ENCODE measurements at places on chromosomes 3 and 15. TPM values are rescaled to one million over a fixed set of nuclear protein-coding genes. Genes with fewer than 3 reads are reported as not detected.

DNA sequence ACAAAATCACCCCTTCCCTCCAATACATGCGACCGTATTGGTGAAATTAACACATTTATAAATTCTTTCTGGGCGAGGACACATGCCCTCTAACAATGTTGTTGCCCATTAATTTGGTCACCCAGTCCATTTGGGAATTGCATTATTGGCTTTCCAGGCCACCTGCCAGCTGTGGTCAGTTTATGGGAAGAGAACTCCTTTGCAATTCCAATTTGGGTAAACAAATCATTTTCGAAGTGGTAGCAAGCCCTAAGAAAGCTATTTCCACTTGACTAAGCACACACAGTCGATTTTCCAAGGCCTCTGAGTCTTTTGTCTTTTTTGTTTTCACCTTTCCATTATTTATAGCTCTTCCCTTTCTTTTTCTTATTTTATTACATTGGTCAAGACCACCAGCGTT is 362.3 kb upstream of the RGMA start:
- no peak for DNase-seq

- DNase-seq, result no peak
These were observed 49.9 kb downstream of the ASTE1 start for GRCh38 chr3:130976706-130977105.

GRCh38 chr15:76979996-76980520 is 14.9 kb upstream of the PSTPIP1 start:
- no peak for DNase-seq

The CYP1A2 gene
- not detected for total RNA-seq

DNA sequence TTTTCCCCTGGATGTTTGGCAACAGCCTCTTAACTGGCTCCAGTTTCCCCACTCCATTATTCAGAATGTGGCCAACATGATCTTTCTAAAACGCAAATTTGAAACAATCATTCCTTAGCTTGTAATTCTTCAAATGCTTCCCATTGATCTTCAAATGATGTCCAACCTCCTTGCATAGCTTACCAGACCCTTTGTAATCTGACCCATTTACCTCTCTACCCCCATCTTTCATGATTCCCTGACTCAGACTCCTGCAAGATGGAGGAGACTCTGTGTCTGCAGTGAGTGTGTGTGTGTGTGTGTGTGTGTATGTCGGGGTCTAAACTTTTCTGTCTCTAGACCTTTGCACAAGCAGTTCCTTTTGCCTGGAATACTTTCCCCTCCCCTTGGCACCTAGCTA is 515.7 kb upstream of the PROK2 start:
- no peak for DNase-seq

- DNase-seq, result no peak
These were observed 167.7 kb downstream of the AGBL1 start for GRCh38 chr15:86247249-86247955.

DNA sequence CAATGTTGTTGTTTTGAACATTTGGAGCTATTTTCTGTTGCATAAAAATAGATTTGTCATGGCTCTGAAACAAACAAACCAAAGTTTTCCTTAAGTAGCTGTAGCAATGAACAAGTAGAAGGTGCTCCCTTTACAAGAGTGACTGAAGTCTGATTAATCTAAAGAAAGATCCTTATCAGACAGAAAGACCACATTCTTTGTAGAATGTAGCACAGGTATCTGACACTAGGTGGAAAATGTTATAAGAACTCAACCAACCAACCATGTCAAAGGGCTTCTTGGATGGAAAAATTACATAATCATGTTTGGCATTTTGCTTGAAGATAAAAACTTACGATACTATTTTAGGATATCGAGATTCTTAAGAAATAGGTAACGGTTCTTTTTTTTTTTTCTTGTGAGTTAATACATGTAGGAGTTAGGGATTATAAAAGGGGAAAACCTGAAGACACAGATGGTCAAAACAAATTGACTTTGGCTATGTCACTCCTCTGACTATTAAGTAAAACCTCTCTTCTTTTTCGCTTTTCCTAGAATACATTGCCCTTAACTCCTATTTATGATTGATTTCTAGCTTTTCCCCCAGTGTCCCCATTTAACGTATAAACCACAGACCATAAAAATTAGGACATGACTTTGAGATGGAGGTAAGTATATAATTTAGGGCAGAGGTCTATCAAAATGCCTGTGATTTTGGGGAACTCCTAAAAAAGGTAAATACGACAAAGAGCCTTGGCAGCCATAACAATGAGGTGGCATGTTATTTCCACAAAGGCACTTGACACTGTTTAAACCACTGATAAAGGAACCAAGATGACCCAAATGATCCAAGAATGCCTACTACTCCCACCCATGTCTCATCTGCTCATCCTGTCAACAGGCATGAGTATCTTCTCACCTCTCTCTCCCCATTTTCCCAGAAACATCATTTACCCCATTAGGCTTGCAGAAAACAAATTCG is 72.0 kb downstream of the CCR4 start:
- no peak for DNase-seq

The DGKG gene
- total RNA-seq, result 5.6 TPM

The MKRN3 gene
- total RNA-seq, result 7.4 TPM

- DNase-seq, result no peak
These were observed 14.0 kb downstream of the PLCL2 start for GRCh38 chr3:16898595-16899395.

GRCh38 chr3:24578324-24578723 is 83.7 kb upstream of the THRB start:
- no peak for DNase-seq

- DNase-seq, result no peak
These were observed 172.7 kb upstream of the ADAMTS9 start for GRCh38 chr3:64860536-64860870.

DNA sequence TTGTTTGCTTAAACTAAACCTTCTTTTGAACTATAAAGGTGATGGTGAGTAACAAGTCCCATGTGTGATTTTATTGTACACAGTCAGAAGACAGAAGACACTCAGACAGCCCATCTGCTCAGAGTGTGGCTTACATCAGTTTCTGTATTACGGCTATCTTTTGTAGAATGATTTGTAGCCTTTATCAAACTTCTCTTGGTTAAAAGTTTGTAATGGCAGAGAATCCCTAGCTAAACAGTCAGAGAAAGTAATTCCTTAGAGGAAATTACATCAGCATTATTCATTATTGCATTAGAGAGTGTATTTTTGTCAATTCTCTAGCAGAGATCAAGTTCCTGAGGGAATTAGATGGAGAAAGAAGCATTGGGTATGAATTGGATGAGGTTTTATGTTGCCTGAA is 500.8 kb downstream of the CNTN4 start:
- no peak for DNase-seq

DNA sequence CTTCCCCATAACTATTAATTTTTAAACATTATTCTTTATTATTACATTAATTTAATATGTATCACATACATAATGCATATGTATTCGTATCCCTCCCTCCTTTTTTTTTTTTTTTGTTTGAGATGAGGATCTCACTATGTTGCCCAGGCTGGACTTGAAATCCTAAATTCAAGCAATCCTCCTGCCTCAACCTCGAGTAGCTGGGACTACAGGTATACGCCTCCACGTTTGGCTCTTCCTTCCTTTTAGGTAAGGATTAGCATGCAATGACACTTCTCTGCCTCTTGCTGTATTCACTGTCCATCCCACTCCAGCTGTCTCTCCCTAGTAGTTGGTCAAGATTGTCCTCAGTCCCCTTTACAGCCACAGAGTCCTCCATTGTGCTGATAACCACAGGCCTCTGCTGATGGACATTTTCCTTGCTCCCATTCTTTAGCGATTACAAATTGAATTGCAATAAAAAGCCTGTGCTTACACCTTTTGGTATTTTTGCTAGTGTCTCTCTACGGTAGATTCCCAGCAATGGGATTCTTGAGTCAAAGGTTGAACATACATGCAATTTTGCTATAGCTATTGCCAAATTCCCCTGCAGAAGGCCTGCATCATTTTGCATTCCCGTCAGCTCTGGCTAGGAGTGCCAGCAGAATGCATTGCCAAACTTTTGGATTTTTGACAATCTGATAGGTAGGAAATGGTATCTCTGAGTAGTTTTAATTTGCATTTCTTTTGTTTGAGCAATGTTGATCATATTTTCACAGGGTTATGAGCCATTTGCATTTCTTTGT is 156.6 kb downstream of the SMAD6 start:
- DNase-seq, result no peak

- no peak for DNase-seq
These were observed 50.0 kb downstream of the DRD3 start for GRCh38 chr3:114128826-114129225.

GRCh38 chr3:39869890-39870289 is 60.5 kb downstream of the MYRIP start:
- no peak for DNase-seq

DNA sequence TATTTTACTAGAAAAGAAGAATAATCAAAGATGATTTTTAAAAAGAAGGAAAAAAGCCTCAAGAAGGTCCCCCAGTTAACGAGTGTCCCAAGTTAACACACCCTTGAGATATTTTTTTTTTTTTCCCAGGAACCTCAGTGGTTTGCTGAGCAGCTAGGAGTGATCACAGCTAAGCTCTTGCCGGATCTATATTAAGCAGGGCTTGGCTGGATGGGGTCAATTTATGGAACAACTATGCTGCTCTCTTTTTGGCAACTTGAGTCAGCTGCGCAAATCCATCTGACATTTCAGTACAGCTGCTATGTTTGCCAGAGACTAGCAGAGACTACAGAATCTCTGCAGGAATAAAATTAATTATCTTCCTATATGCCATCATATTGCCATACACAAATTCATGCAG is at the start of gene LMOD3:
TSS of gene LMOD3 (minus strand) at position 193 of the 400 bp plus-strand sequence. CDS start 209 bp downstream, outside the sequence.
- no peak for DNase-seq

GRCh38 chr3:189404797-189405484 is 226.2 kb upstream of the TP63 start:
- no peak for DNase-seq

- DNase-seq, result peak; percentile 94
These were observed 49.5 kb downstream of the HEG1 start for GRCh38 chr3:125006291-125006731.

DNA sequence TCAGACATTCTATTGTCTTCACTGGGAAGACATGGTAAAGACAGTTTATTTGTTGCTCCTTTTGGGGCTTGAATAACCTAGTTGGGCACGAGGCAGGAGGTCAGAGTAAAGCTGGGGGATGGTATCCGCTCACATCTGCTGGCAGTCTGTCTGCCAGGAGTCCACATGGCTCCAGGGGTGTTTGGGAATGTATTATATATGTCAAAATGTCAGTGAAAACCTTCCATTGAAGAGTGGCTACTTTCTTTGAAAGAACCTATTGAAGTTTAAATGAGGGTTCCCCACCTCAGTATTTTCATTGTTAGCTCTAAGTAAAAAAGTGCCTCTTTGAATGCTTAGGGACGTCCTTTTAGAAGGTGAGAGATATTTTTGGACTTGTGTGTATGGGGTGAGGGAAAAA is 68.4 kb downstream of the CLDN11 start:
- DNase-seq, result no peak

DNA sequence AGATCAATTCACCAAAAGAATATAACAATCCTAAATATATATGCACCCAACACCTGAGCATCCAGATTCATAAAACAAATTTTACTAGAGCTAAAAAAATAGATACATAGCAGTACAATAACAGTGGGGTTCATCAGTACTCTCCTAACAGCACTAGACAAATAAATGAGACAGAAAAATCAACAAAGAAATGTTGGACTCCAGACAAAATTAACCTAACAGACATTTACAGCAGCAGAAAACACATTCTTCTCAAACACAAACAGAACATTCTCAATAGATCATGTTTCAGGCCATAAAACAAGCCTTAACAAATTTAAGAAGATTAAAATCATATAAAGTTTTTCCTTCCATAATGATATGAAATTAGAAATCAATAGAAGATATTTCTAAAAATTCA is 124.8 kb upstream of the NECTIN3 start:
- no peak for DNase-seq

The TMEM212 gene
- 0.22 TPM for total RNA-seq

The CPLX3 gene
- 0.11 TPM for total RNA-seq

DNA sequence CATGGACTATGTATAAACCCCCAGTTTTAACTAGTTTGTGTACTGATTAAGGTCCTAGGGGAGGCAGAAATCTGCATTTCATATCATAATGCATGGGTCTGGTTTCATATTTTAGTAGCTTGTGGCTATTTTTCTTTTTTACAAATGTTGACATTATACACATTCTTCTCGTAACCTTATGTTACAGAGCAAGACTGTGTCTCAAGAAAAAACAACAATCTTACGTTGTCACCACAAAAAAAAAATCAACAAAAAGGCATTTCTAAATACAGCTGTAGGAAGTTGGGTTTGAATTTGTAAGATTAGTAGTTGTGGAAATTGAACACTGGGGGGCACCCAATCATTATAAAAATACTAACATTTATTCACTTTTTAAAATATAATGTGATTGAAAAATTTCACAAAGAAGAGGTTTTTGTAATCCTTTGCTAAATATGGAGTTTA is 17.9 kb downstream of the SERP1 start:
- no peak for DNase-seq

The TUSC7 gene
- total RNA-seq, result not detected

- DNase-seq, result no peak
These were observed 736 bp downstream of the IREB2 start for GRCh38 chr15:78438619-78439285.

GRCh38 chr3:170760174-170760526 is 109.8 kb downstream of the RPL22L1 start:
- no peak for DNase-seq

The RHOV gene
- 2.8 TPM for total RNA-seq

DNA sequence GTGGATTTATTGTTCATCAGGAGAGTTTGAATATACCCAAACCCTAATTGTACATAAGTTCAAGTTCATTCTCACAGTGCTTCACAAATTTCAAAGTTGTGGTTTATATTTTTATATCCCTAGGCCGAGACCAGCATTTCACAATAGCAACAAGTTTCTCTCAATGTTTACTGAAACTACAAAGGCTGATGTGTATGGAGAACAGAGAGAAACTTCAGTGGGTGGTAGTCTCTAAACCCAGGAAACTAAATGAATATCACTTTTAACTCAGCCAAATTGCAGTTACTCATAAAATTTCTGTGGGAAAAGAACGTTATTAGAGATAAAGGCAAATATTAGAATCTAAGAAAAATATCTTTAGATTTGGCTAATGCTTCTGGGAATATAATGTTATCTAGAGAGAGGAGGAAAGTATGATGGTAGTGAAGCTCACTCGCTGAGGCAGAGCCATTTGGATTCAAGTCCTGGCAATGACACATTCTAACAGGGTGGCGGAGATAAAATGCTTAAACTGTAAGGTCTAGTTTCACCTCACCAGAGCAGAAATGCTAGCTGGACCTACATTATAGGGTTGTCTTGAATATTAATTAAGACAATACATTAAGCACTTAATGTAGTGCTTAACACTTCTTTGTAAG is 514.8 kb downstream of the EPHA3 start:
- no peak for DNase-seq

The PLAAT1 gene
- 10.7 TPM for total RNA-seq

All from spinal cord (tissue), 10 donors.